ENCODE measurements at places on chromosomes 11 and 22.

- no peak for DNase-seq
Observed at GRCh38 chr11:15699978-15700377, 585.3 kb downstream of the INSC start.

DNA sequence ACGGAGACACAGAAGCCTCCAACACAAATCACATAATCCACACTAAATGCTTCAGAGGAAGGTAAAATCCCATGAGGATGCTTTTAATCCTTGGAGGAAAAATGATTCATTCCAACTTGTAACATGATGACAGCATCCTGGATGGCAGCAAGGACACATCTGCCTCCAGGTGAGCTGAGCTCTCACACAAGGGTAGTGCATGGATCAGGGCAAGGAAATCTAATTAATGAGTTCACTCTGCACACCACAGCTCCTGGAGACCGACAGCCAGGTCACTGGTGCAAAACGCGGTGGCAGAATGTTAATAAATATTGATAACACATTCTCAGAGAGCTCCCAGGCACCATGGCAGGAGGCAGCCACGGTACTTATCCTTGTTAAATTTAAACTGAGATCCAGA, 40.3 kb upstream of the CYP2D6 start:
- DNase-seq: no peak

GRCh38 chr11:28632338-28632737, 524.1 kb downstream of the METTL15 start:
- DNase-seq: no peak

DNA sequence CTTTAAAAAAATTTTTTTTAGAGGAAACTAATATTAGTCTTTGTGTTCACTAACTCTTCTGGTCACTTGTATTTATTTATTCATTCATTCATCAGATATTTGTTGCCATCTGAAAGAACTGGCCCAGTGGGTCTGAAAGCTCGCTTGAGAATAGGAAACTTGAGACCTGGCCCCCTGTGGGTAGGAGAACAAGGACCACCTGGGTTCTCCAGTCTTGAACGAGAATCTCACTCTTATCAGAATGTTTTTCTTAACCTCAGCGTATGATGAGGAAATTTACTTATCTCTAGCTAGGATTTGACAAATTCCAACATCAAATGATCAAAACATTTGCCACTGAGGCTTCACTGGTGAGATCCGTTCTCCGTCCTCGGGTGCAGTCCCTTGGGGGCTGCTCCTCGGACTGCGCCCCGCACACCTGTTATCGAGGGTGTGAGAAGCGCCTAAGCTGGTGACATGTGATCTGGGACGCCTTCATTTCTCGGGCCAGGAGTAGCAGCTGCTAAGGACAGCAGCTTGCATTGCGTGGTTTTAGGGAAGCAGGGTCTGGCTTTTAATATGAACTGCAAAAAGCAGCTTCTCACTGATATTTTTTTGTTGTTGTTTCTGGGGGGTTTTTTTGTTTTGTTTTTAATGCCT, 6.3 kb downstream of the C22orf31 start:
- no peak for DNase-seq

DNA sequence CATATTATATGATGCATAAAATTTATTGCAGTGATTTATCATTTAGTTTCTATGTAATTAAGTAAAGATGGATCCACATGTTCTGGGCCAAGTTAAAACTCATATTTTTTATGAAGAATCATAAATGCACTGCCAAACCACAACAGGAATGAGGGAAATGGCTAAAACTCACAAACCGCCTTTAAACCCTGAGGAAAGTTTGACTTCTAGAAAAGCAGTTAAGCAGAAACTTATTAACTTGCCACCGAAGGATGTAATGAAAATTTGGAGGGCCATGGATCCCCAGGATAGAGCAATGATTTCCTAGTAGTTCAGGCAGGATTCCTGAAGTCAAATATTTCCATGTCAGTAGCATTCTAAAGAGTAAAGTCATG, 218.3 kb upstream of the CTSC start:
- no peak for DNase-seq

- DNase-seq: no peak
Observed at GRCh38 chr11:10309163-10310093, 4.6 kb downstream of the ADM start.

- no peak for DNase-seq
Observed at GRCh38 chr22:29541845-29542244, 11.7 kb downstream of the THOC5 start.

GRCh38 chr11:66042227-66042995, 6.5 kb downstream of the GAL3ST3 start:
- no peak for DNase-seq

GRCh38 chr22:50243685-50244419, 971 bp downstream of the TUBGCP6 start:
- DNase-seq: no peak

GRCh38 chr22:37258753-37259401, 14.8 kb upstream of the RAC2 start:
- no peak for DNase-seq

GRCh38 chr11:8719211-8719649, 36.6 kb downstream of the RPL27A start:
- DNase-seq: no peak

DNA sequence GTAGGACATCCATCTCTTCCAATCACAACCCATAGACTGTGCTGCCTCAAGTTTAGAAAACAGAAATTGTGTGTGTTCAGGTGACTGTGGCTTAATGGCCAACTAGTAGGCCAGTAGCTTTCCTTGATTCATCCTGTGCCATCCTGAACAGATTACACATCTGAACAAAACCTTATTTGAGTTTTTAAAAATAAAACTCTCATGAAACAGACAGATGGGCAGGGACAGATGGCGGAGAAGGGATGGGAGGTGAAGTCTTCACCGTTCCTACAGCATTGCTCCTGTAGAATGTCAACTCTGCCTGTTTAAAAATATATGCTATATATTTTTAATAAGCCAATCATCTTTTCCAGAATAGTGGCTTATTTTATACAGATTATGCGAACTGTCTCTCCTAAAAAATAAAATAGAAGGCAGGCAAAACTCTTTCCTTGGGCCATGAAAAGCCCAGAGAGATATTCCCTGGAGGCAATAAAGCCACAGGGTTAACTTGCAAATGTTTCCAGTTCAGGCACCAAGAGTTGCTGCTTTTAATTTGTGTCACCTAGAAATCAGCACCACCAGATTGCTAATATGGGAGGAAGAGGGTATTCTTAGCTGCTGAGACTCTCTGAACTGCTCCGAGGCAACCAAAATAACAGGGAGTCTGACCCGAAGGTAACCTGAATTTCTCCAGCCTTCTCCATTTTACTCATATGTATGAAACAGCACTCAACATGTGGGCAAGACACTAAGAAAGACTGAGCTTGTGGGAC, 861.2 kb downstream of the OPCML start:
- no peak for DNase-seq

DNA sequence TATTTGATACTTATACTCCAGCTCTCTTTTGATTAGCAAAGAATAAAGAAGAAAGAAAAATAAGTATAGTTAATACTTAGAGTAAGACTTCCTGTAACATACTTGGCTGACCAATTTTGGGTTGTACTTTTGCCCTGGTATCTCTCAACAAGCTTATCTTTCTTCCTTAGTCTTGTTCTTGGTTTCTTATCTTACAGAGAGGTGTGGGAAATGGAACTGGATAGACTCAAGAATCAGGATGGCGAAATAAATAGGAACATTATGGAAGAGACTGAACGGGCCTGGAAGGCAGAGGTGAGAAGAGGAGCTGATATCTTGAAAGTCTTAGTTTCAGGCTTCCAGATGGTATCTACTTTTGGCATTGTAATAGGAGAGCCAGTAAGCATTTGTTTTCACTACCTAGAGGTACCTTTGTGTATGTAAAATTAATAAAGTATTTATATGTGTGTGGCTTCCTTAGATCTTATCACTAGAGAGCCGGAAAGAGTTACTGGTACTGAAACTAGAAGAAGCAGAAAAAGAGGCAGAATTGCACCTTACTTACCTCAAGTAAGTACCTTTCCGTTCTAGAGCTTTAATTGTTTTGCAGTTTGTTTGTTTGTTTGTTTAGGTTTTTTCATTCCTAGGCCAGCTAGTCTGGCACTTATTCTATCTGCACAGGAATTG, 11.3 kb upstream of the BACE1-AS start:
- DNase-seq: no peak

DNA sequence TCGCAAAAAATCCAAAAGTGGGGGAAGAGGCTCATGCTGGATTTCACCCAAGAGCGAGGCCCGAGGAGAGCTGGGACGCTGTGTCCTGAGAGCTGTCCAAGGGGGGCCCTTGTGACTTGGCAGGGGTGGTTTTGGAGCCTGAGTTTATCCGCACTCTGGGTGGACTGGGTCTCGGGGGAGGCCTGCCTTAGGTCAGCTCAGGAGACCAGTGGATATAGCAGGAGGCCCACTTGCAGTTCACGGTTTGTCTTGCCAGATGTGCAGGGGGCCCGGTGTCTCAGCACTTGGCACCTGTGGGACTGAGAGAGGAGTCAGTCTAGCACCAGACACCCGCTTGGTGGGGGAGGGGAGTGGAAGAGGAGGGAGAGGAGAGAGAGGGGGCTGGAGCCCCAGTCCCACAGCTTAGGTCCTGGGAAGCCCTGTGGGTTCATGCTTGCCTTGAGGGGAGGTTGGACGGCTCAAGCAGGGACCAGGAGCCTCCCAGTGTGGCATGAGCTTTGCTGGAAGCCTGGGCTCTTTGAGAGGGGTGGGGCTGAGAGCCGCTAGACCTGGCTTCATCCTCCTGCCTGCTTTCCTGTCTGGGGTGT, 33.4 kb downstream of the PARVB start:
- DNase-seq: no peak

- no peak for DNase-seq
Observed at GRCh38 chr11:74777877-74778276, 29.2 kb downstream of the RNF169 start.

DNA sequence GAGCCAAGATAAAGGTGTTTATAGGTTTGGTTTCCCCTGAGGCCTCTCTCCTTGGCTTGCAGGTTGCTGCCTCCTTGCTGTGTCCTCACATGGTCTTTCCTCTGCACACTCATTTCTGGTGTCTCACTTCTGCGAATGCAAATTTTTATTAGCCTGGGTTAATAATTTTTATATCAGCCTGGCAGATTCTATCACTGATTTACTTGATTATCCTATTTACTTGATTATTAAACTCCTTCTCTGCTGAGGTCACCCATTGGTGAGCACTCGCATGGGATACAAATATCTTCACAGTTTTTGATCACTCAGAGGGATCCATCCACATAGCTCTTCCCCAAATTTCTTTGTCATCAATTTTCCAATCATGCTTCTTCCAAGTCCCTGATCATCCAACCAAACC, 90.9 kb upstream of the IGLL5 start:
- no peak for DNase-seq

DNA sequence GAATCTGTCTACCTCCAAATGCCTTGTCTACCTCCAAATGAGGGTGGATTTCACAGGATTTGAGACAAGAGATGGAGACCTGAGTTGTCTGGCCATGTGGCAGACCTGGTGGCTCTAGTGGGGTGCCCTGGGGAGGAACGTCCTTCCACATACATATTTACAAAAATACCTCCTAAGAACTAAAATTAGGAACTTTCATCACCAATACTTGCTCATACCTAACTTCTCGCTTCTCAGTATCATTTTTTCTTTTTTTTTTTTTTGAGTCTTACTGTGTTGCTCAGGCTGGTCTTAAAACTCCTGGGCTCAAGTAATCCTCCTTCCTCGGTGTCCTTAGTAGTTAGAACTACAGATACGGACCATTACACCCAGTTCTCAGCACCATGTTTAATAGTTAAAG, 117.9 kb downstream of the MED15 start:
- DNase-seq: no peak

GRCh38 chr11:2511421-2512369, 66.9 kb downstream of the KCNQ1 start:
- DNase-seq: no peak

GRCh38 chr11:6586434-6587359, 16.7 kb downstream of the RRP8 start:
- no peak for DNase-seq

- DNase-seq: no peak
Observed at GRCh38 chr11:71505001-71505400, 22.1 kb upstream of the KRTAP5-7 start.

DNA sequence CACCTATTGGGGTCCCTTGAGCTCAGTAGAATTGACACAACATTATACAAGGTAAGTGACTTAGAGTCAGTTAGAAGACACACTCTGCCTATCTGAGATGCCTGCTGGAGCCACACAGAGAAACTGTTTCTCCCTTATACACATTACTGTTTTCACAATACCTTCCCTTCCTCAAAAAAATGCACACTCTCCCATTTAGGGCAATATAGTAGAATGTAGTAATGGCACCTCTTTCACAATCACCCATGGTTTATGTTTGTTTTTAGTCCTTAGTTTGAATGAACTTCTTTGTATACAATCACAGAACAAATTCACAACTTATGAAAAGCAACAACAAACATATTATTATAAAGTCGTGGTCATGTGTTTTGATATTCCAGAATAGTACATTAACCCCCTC, 14.3 kb downstream of the OR52H1 start:
- DNase-seq: no peak

DNA sequence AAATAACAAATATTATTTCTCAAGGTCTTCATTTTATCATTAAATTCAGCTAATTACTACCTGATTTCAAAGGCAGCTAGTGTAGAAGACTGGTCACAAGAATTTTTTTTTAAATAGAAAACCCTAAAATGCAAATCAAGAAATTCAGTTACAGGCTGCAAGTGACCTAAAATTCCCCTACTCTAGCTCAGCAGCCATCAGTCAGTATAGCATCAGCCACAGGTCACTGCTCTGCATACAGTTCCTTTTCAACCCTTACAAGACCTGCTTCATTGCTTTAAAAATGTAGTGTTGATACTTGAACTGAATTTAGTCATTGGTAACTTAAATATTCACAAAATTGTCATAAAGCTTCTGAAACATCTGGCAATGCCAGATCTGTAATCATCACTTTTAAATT, 9.5 kb upstream of the B3GNT6 start:
- no peak for DNase-seq

GRCh38 chr11:66595245-66595904, 2.4 kb downstream of the CCS start:
- no peak for DNase-seq

- DNase-seq: no peak
Observed at GRCh38 chr11:8342821-8343681, 79.4 kb upstream of the LMO1 start.
